Omental fat pad (tissue), 4 donors: ENCODE measurements at places on chromosomes 3 and 15. TPM values are rescaled to one million over a fixed set of nuclear protein-coding genes. Genes with fewer than 3 reads are reported as not detected.

SLC28A1 gene
- not detected for total RNA-seq

NR1I2 gene
- total RNA-seq: not detected

ZNF385D gene
- 2.7 TPM for total RNA-seq

SCAANT1 gene
- total RNA-seq: not detected

FBN1 gene
- 91.5 TPM for total RNA-seq

THOC7 gene
- total RNA-seq: 68.7 TPM
